ENCODE measurements at places on chromosomes 5 and 9.

GRCh38 chr5:67462147-67462546, 265.5 kb upstream of the CD180 start:
- no peak overlapping the region for H3K4me3 ChIP-seq
- no peaks in the 10 kb centered on the region for H3K36me3 ChIP-seq
- no peaks in the 10 kb centered on the region for H3K4me1 ChIP-seq

DNA sequence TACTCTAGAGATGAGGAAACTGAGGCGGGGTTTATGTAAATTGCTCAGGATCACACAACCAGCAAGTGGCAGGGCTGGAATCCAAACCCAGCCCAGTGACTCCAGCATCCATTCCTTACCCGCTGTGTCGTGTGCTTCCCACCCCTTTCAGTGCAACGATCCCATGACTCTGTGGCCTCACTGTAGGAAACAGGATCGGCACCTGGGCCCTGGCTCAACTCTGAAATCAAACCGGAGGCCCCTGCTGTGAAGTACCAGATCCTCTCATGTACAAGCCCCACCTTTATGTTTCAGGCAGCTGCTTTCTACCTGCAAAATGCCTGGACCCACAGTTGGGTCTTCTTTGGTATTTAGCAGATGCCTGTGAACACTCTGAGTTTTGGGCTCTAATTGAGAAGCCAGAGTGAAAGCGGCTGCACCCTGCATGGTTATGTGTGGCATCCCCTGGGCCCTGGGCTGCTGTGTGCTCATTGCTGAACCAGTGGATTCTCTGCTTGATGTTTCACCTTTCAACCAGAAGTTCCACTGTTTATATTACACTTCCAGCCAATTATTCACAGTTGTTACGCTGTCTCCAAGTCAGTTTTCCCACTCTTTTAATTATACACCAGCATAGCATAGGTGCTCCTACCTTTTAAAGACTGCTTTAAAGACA, 36.7 kb downstream of the ABLIM3 start:
- H3K4me1 ChIP-seq = no peaks in the 10 kb centered on the region
- peaks cover 17% of the 10 kb centered on the region for H3K27me3 ChIP-seq
- H3K4me3 ChIP-seq = no peak overlapping the region
- no peaks in the 10 kb centered on the region for H3K36me3 ChIP-seq
- H3K27ac ChIP-seq = no peak overlapping the region
- DNase-seq = no peak

- H3K36me3 ChIP-seq = peaks cover 37% of the 10 kb centered on the region
- H3K27me3 ChIP-seq = no peaks in the 10 kb centered on the region
- H3K4me3 ChIP-seq = no peak overlapping the region
- no peaks in the 10 kb centered on the region for H3K4me1 ChIP-seq
- DNase-seq = no peak
These were observed 54.4 kb downstream of the DROSHA start for GRCh38 chr5:31477516-31477915.

GRCh38 chr5:120160124-120160895, 303.8 kb upstream of the PRR16 start:
- no peak for DNase-seq
- no peaks in the 10 kb centered on the region for H3K36me3 ChIP-seq
- H3K27ac ChIP-seq = no peak overlapping the region
- no peak overlapping the region for H3K4me3 ChIP-seq
- H3K27me3 ChIP-seq = no peaks in the 10 kb centered on the region
- no peaks in the 10 kb centered on the region for H3K4me1 ChIP-seq

- H3K4me1 ChIP-seq = peaks cover 3% of the 10 kb centered on the region
- H3K36me3 ChIP-seq = no peaks in the 10 kb centered on the region
- H3K27me3 ChIP-seq = no peaks in the 10 kb centered on the region
- no peak for DNase-seq
- H3K27ac ChIP-seq = no peak overlapping the region
These were observed 24.6 kb downstream of the APC start for GRCh38 chr5:112762113-112762810.

- no peak overlapping the region for H3K4me3 ChIP-seq
- H3K27me3 ChIP-seq = no peaks in the 10 kb centered on the region
- peaks cover 26% of the 10 kb centered on the region for H3K36me3 ChIP-seq
- no peaks in the 10 kb centered on the region for H3K4me1 ChIP-seq
These were observed 22.2 kb downstream of the SLC12A7 start for GRCh38 chr5:1089621-1090040.

GRCh38 chr9:68653141-68653595, 51.9 kb upstream of the PIP5K1B start:
- H3K36me3 ChIP-seq = no peaks in the 10 kb centered on the region
- H3K4me1 ChIP-seq = peaks cover 5% of the 10 kb centered on the region
- no peak overlapping the region for H3K27ac ChIP-seq
- DNase-seq = no peak
- H3K4me3 ChIP-seq = no peak overlapping the region

- H3K4me1 ChIP-seq = peaks cover 87% of the 10 kb centered on the region
- H3K36me3 ChIP-seq = peaks cover 21% of the 10 kb centered on the region
- H3K27me3 ChIP-seq = no peaks in the 10 kb centered on the region
- peak overlapping the region; percentile 7 for H3K27ac ChIP-seq
These were observed 23.7 kb downstream of the SLC22A5 start for GRCh38 chr5:132392978-132393825.

DNA sequence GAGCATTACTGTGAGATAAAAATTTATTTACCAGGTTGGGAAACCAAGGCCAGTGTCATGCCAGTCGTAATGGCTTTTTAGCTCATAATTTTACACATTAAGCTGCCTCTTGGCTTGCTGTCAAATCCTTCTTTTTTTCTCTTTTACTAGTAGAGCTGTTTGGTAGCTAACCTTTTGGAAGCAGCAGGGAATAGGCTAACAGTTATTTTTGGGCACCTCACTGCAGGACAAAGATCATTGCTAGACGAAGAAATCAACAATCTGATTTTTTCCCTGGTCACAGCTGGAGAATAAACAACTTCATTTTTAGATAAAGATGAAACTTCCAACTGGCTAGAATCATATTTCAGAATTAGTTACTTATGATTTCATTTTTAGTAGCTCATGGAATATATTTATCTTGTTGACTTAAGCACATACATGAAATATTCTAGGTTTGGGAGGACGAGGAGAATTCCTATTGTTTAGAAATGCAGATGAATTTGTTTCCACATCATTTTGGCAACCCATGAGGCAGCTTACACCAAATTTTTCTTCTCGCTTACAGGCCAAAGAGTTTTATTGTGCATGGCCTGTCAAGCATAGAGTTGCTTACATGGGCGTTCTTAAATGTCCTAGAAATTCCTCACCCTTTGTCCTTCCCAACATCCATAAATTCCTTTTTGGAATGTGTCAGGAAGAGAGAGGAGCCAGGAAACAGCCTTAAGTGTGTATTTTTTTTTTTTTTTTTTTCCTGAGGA, 19.6 kb downstream of the TNC start:
- H3K4me1 ChIP-seq = no peaks in the 10 kb centered on the region
- no peak overlapping the region for H3K27ac ChIP-seq
- peaks cover 14% of the 10 kb centered on the region for H3K27me3 ChIP-seq
- no peak overlapping the region for H3K4me3 ChIP-seq

- H3K27me3 ChIP-seq = no peaks in the 10 kb centered on the region
- peaks cover 10% of the 10 kb centered on the region for H3K4me1 ChIP-seq
- no peak for DNase-seq
- H3K4me3 ChIP-seq = no peak overlapping the region
These were observed 29.9 kb downstream of the TENT4A start for GRCh38 chr5:6743161-6743560.

DNA sequence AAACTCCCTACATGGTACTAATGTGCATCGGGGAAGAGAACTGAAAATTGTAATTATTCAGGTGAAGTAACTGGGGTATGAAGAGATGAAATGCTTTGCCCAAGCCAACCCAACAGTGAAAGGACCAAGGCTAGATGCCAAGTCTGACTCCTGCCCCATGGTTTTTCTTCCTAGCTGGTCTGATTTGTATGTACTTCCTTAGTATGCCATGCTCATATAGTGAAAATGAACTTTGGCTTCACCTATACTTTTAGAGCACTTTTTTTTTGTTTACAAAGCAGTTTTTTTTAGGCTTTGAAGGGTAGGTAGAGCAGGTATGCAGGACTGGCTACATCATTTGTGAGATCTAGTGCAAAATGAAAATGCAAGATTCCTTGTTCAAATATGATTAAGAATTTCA, 359.4 kb upstream of the RIOK2 start:
- no peak overlapping the region for H3K27ac ChIP-seq
- peaks cover 2% of the 10 kb centered on the region for H3K36me3 ChIP-seq
- no peak overlapping the region for H3K4me3 ChIP-seq

GRCh38 chr9:115810166-115810565, 343.4 kb upstream of the PAPPA start:
- H3K27ac ChIP-seq = no peak overlapping the region
- DNase-seq = no peak
- no peak overlapping the region for H3K4me3 ChIP-seq
- H3K36me3 ChIP-seq = no peaks in the 10 kb centered on the region
- H3K27me3 ChIP-seq = no peaks in the 10 kb centered on the region
